Upper lobe of left lung (tissue), 6 donors: ENCODE measurements at places on chromosomes 2 and 18. TPM values are rescaled to one million over a fixed set of nuclear protein-coding genes. Genes with fewer than 3 reads are reported as not detected.

Gene INO80B
- 18.9 TPM for total RNA-seq

- DNase-seq = no peak
Observed at GRCh38 chr2:110166266-110166665, 38.5 kb downstream of the NPHP1 start.

- no peak for DNase-seq
Observed at GRCh38 chr18:9217743-9218451, 81.3 kb downstream of the ANKRD12 start.

DNA sequence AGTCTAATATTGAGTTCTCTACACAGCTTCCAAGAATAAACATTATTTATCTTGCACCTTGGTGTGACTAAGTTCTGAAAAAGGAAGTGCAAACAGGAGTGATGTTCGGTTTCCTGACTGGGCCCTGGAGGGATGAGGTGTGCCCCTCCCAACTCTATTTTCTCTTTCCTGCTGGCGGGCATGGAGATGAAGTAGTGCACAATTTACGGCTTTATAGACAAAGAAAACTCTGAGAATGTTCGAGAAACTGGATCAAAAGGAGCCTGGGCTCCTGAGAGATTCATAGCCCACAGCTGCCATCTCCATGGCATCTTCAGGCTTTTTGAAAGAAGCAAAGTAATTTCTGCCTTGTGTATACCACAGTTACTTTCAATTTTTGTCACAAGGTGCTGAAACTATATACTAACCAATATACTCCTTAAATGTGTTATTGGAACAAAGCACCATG is 22.3 kb downstream of the LRATD1 start:
- no peak for DNase-seq

- no peak for DNase-seq
Observed at GRCh38 chr2:734496-734895, 57.3 kb upstream of the TMEM18 start.

DNA sequence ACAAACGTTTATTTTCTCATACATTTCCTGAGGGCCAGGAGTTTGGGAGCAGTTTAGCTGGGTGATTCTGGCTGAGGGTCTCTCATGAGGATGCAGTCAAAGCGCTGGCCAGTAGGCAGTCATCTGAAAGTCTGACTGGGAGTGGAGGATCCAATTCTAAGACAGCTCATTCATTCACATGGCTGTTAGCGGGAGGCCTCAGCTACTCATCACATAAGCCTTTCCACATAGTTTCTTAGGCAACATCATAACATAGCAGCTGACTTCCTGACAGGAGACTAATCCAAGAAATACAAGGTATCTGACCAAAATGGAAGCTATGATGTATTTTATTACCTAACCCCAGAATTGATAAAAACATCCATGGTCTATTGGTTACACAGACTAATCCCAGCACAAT is 2.9 kb upstream of the MRPL44 start:
- DNase-seq = no peak

GRCh38 chr2:19670303-19670702 is 231.5 kb downstream of the TTC32 start:
- DNase-seq = no peak

GRCh38 chr2:219057709-219058540 is 2.8 kb downstream of the IHH start:
- peak; percentile 95 for DNase-seq

GRCh38 chr18:48186861-48187260 is 222.3 kb downstream of the ZBTB7C start:
- no peak for DNase-seq

- DNase-seq = no peak
Observed at GRCh38 chr2:133871545-133872209, 303.4 kb upstream of the NCKAP5 start.

DNA sequence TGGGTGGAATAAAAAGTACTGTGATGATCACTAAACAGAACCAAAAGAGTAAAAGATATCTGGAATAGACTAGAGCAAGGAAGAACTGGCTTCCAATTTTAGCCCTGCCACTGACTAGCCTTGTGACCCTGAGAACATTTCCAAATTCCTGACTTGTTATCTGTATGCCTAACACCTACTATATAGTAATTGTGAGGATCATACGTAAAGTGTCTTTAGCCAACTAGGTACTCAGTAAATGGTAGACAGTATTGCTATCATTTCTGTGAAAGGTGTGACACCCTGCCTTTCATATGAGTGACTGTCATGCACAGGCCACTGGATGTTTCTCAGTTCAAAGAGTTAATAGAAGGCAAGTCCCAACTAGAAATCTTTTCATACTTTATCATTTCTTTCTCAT is 29.8 kb downstream of the CYTIP start:
- DNase-seq = no peak

GRCh38 chr2:12303181-12304030 is 413.3 kb upstream of the TRIB2 start:
- DNase-seq = no peak

Gene CXCR1
- total RNA-seq = 9.1 TPM

Gene ST6GAL2
- 2.7 TPM for total RNA-seq

GRCh38 chr2:149994057-149994728 is 406.6 kb upstream of the MMADHC start:
- no peak for DNase-seq

DNA sequence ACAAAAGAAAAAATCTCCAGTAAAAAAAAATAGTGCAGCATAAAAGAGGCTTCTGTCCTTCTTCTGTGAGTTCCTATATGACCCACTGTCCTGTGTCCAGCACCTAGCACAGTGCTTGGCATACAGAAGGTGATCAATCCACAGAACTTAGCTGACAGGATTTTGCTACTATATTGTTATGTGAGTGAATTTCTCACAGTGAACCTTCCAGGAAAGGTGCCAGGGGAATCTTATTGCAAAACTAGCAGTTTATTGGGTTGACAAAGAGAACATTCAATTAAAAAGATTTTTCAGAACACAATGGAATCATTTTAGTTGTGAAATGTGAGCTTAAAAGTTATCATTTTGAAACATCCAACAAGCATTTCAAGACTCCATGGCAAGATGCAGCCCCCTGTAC is 12.4 kb upstream of the TRIB2 start:
- no peak for DNase-seq

DNA sequence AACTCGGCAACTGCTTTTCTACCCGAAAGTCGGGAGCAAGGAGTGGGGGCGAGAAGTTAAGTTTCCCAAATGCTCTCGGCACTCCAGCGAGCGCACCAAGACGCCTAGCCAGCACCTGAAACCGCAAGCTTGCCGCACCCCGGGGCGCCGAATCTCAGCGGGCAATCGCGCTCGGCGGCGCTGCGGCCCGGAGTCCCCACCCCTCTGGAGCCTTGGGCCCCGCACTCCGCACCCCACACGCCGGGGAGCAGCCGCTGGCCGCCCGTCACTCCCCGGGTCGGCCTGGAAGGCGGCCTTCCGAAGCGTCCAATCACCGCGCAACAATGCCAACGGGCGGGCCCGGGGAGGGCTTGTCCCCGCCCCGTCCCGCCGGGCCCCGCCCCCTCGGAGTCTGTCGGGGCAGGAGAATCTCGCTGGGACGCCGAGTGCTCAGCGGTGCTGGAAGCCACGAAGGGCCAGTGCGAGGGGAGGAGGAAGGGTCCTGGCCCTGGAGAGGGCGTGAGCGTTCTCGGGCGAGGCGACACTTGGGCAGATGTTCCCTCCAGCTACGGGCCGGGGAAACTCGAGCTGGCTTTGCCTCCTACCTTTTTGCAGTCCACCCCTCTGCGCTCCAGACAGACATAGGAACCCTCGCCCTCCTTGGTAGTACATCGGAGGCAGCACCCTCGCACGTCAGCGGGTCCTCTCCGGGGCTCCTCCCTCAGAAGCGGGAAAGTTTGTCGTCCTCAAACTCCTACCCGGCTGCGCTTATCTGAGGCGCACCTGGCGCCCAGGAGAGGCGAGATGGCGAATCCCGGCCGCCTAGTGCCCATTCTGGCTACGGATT is 1.1 kb upstream of the ZBTB7C start:
- DNase-seq = peak; percentile 93

DNA sequence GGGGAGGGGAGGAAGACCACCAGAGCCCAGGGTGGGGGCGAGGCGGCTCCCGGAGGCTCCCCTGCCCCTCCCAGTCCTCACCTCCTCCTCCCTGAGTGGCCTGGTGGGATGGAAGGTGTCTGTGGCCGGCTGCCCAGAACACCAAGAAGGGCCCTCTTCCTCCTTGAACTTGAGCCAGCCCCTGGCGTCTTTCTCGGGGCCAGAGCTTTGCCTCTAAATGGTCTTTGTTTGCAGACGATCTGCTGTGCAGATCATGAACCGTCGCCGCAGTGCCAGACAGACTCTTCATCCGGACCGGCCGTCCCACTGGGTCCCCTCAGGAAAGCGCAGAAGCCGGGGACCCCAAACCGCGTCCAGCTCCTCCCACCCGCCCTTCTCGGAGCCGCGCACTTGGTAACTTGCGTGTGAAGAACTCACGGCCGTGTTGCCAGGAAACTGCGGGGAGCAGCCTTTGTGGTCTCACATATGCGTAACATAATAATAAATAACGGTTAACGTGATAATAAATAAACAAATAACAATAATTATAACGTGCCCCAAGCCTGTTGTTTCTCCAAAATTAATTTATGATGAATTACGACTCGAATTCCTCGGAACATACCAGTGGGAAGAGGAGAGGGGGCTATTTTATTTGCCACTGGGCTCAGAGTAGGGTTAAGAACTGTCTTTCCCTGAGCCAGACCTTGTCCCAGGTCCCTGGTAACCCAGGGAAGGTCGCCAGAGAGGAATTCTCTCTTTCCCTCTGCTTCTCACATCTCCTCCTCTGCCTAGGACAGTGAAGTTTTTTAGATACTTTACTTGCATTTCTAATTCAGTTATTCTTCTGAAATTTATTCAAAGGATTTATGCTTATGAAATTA is 41.0 kb downstream of the PTGR3 start:
- DNase-seq = no peak

GRCh38 chr2:210207929-210208328 is 17.3 kb downstream of the ACADL start:
- no peak for DNase-seq

DNA sequence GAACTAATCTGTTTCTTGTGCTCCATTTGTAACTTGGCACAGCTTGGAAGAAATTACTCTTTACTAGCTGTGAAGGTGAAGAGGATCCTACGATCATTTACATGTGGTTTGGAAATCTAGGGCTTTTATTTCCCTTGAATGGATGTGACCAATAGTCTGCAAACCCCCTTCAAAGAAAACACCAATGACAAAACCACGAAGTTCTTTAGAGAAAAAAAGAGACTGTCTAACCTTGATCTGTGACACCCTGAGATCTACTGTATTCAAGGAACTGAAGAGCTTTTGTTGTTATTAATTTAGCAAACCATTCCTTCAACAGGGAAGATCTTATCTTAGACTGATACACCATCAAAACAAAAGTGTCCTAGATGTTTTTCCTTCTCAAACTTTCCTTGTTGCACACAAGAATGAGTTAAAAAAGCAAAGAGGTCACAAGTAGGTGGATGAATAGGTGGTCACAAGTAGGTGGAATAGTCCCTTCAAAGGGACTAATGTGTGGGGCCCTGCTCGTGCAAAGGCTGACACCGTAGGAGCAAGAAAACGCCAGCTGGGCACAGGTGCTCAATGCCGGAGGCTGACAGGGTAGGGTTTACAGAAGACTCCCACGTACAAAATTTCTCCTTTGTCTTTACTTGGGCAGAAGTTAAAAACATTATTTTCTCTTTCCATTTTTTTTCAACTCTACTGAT is 95.6 kb upstream of the ITGB6 start:
- DNase-seq = no peak

- no peak for DNase-seq
Observed at GRCh38 chr2:63047321-63048279, 3.0 kb upstream of the OTX1 start.

DNA sequence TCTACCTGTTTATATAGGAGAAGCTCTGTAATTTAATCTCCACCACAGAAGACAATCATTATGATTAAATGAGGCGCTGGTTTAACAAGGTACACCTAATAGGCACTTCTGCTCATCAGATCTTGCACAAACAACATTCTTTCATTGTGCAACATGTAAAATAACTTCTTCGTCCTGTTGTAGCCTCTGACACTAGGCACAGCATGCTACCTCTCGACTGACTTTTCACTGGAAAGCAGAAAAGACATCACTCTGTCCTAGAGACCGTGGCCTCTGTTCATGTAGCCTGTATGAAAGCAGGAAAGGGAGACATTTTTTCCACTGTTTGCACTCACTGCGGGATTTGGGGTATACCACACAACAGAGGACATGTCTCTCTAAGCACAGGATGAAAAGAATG is 316.5 kb downstream of the IRS1 start:
- DNase-seq = no peak

Gene HTR2B
- 1.0 TPM for total RNA-seq

GRCh38 chr2:136328207-136328795 is 210.4 kb upstream of the CXCR4 start:
- no peak for DNase-seq

- DNase-seq = peak; percentile 46
Observed at GRCh38 chr18:9827793-9828505, 57.8 kb upstream of the TXNDC2 start.

DNA sequence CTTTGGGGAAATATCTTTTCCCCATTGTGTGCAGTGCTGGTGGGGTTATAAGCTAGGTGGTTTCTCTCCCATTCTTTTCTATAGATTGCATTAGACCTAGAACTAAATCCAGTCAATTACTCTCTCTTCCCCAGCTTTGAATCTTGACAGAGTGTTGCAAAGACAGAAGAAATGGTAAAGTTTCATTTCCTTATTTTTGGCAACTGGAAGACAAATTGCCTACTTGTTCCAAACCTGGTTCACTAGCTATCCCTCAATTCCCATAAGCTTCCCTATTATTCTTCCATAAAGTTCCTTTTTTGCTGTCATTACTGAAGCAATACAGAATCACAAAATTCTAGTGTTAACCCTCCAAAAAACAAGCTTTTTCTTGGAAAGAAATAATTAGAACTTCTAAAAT is 94.0 kb upstream of the ITGA4 start:
- DNase-seq = no peak

DNA sequence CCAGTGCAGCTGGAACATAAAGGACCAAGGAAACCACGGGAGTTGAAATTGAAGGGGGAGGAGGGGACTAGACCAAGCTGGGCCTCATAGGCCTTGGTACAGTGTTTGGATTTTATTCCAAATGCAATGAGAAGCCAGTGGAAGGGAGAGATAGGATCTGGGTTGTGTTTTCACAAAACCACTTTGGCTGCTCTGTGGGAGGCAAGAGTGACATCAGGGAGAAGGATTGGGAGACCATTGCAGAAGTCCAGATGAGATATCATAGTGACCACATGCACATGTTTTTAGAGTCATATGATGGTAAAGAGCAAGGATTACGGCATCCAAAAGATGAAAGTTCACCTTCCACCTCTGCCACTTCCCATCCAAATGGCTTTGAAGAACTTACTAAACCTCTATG is 210.2 kb downstream of the PAX3 start:
- DNase-seq = no peak
